ENCODE measurements at places on chromosomes 13 and 19.

DNA sequence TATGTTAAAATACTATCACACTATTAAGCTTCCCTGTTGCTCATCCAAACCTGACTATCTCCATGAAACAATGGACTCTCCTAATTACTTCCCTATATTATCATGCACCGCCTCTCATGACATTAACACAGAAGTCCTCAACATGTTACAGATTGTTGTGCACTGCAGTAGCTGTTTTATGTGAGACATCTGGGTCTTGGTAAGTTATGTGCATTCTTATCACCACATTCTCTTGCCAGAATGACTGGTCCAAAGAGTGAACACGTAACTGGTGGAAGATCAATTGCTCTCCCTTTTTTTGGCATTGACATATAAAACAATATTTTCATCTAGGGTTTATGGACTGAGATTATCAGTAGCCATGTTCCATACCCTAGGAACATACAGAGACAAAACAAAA lies 59.4 kb downstream of the POSTN start:
- DNase-seq, result no peak

- DNase-seq, result no peak
These were observed 2.2 kb downstream of the ANKRD10 start for GRCh38 chr13:110912651-110913051.

GRCh38 chr19:40607311-40608239 lies 6.4 kb downstream of the LTBP4 start:
- DNase-seq, result no peak

GRCh38 chr19:41911889-41912731 lies 16.1 kb downstream of the ERFL start:
- no peak for DNase-seq

DNA sequence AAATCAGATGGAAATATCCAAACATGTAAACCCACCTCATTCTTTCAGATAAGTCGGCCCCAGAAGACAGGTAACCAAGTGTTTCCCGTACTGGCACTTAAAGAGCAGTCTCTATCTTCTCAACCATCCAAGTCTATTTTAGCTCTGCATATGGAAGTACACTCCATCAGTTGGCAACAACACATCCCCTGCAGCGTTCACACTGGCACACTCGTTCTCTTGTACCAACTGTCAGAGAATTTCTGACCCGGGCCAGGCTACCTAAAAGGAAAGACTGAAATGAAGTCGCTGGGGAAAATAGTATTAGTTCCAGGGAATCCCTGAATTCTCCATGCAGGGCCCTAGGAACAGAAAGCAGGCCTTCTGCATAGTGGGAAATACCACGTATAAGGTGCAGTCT lies 109.3 kb downstream of the RXFP2 start:
- DNase-seq, result no peak

GRCh38 chr13:49353908-49354307 lies 90.0 kb downstream of the CAB39L start:
- no peak for DNase-seq

DNA sequence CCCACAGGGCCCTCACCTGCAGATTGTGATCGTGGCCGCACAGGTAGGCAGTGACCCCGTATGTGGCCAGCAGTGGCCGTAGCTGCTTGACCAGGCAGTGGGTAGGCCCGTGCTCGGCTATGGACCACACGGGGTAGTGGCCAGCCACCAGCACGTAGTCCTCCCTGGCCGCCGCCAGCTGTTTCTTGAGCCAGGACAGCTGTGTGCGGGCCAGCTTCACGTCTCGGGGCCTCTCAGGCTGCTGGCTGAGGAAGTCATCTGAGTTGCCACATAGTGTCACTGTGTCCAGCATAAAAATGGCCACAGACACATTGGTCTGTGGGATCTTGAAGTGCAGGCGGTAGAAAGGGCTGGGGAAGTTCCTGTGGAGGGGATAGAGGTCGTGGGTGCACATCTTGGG lies 1.2 kb downstream of the ACP5 start:
- no peak for DNase-seq

DNA sequence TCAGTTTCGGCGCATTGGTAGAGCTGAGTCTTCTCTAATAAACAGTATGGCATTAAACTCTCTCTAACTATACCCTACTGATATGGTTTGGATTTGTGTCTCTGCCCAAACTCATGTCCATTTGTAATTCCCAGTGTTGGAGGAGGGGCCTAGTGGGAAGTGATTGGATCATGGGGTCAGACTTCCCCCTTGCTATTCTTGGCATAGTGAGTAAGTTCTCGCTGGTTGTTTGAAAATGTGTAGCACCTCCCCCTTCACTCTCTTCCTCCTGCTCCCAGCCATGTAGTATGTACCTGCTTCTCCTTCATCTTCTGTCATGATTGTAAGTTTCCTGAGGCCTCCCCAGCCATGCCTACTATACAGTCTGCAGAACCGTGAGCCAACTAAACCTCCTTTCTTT lies 682.7 kb upstream of the ARGLU1 start:
- DNase-seq, result no peak

GRCh38 chr19:16571822-16572331 lies 338 bp downstream of the SLC35E1 start:
- DNase-seq, result no peak

DNA sequence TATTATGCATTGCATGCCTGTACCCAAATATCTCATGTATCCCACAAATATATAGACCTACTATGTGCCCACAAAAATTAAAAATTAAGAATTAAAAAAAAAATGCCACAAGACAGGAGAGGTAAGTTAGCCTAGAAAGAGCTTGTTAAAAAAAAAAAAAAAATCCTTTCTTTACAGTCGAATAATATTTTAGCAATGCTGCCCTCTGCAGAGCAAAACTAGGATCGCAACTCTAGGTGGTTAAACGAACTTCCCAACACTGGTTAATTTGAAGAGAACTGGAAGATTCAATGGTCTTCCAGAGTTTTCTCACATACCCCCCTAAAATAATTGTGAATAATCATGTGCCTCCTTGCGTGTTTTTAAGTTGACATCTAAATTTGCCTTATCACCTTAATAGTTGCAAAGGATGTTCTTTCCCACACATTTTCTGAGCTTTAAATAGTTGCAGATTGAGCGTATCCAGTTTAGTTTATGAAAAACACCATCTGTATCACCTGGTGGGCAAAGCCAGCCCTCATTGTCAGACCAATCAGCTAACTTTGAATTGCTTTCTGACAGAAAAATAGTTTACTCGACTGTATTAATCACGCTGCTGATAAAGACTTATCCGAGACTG lies 47.4 kb upstream of the RCBTB2 start:
- DNase-seq, result peak; percentile 49

GRCh38 chr13:19838865-19839275 lies 24.6 kb downstream of the ZMYM5 start:
- no peak for DNase-seq

DNA sequence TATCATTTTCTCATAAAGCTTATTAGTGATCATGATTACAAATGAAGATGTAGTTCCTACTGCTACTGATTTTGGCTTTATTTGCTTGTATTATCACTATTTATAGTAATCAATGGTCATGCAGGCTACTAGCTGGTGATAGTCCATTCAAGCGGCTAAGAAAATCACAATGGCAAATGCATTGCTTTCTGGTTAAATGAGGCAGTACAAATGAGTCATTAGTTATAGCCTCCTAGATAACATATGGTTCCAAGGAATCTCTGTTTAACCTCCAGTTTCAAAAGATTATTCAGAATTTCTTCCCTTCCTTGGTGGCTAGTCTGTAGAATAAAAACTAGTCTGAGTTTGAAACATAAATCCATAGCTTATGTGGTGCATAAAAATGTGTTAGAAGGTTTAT lies 141.3 kb upstream of the HTR2A start:
- no peak for DNase-seq

Measured in activated effector memory CD4-positive, alpha-beta T cell treated with Interleukin-2 at 50 U/mL for 16 hours (primary cell).